Effector memory CD4-positive, alpha-beta T cell (primary cell): ENCODE measurements at places on chromosomes 6 and 20.

GRCh38 chr20:37991157-37991866, 41.9 kb downstream of the TTI1 start:
- no peak for DNase-seq

- DNase-seq, result no peak
These were observed 1.1 kb downstream of the JAG1 start for GRCh38 chr20:10672624-10673127.

DNA sequence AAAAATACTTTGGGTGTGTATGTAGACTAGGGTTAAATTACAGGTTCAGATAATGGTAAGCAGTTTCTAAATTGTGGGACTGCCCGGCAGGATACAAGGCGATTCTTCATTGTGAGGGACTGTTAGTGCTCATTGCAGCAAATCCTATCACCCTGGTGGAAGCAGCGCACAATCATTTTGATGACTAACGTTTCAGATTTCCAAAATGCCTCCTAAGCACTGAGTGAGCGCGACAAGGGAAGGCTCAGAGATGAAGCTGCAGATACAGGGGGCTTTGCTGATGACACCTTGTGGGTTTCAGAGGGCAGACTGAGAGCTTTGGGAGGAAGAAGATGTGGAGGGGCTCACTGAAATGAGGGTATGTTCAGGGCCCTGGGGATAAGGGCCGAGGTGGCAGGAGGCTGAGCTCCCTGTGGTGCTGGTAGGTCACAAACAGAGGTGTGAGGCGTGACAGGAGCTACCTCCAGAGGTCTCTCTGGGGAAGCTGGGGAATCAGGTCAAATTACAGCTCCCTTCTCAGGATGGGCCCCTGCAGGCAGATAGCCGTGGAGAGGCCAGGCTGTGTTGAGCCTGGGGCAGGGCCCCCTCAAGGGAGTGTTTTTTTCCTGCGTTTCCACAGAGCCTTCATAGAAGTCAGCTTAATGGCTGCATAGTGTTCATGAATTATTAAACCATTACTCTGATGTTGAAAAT, 84.5 kb upstream of the FYN start:
- no peak for DNase-seq

DNA sequence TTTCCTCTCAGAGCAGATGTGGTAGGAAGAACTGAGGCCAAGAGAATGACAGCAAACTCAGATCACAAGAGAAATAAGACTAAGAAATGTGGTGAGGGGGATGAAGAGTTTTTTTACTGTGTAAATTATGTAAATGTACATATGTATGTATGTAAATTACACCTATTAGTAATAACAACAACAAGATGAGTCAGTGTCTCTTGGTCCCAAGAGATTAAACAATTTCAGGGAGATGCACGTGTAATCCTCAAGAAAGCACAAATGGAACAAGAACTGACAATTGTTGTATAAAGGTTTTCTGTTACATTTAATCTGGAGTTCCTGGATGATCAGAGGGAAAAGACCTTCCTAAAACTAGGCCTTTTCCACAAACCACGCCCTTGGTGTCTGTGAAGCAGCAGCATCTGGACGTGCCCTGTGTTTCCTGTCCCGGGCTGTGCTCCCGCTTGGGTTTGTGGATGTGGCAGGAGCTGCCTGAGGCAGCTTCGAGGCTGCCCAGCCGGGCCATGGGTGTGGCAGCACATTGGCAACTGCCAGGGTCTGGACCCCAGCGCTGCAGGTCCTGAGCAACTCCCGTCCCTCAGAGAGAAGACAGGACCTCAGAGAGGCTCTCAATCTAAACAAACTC, 994 bp downstream of the CLDN20 start:
- no peak for DNase-seq

DNA sequence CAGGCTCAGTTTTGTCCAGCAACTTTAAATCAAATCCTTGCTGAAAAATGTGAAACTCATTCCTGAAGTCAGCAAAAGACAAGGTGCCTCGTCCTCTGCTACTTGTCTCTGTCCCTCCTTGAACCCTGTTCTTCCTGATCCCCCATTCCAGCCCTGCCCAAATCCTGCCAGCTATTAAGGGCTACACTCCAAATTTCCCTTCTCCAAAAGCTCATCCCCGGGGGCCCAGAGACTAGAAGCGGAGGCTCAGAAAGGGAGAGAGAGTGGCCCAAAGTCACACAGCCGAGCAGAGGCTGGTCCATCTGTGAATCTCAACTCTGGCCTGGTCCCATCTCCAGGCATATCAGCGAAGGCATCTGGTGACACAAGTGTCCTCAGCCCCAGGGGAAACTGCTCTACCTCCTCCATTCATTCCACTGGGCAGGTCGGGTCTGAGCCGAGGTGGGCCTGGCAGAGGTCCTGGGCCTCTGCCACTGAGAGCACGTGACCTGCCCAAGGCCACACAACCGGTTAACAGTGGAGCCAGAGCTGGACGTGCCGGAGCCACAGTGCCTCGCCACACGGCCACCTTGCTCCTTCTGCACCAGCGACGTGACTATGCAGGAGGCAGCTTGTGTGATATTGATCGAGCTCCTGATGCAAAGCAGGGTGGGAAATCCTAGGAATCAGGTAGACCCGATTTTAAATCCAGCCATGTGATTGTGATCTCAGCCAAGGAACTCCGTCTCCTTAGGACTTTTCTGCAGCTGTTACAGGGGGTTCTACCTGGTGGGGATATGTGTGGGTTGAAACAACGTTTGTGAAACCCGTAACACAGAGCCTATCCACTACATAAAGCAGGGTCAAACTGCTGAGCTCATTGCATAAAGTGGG, 28.6 kb downstream of the NOL4L start:
- DNase-seq, result no peak

- DNase-seq, result no peak
These were observed 74.7 kb upstream of the NOX3 start for GRCh38 chr6:155530219-155530834.

DNA sequence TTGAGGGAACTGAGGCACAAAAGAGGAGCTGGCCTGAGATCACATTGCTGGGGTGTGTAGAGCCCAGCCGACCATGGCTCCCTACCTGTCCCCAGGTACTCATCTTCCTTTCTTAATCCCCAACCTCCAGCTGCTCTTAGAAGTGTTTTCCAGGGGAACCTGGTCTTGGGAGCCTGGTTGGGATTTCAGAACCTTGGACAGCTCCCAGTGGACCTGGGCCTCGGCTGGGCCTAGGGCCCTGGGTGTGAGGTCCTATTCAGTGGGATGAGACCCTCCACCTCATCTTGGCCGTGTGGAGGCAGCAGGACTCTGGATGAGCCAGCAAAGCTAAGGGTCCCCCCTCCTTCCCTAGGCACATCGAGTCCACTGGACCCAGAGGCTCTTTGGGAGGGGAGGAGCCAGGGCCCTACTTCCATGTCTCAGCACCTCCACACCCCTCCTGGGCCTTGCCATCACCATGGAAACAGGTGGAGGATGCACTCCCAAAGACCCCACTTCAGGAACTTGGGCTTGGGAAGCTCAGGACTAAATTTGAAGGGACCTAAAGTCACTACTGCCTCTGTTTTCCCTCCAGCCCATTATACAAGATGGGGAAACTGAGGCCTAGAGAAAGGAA, 38.5 kb downstream of the DLGAP4 start:
- no peak for DNase-seq

GRCh38 chr6:91691449-91691848, 1104.6 kb upstream of the MAP3K7 start:
- no peak for DNase-seq

- DNase-seq, result no peak
These were observed 168.9 kb downstream of the PDSS2 start for GRCh38 chr6:107290491-107290890.

- DNase-seq, result no peak
These were observed 242.9 kb downstream of the TBX18 start for GRCh38 chr6:84521511-84521910.

GRCh38 chr20:62590309-62591121, 51.8 kb upstream of the SLCO4A1 start:
- DNase-seq, result no peak

GRCh38 chr20:21179757-21180156, 53.9 kb downstream of the KIZ start:
- DNase-seq, result no peak

- DNase-seq, result no peak
These were observed 259.4 kb upstream of the MAN1A1 start for GRCh38 chr6:119608994-119609393.

GRCh38 chr20:62782149-62782892, 14.0 kb upstream of the MRGBP start:
- DNase-seq, result no peak

- DNase-seq, result no peak
These were observed 191.7 kb upstream of the LAMP5 start for GRCh38 chr20:9322661-9323060.

- no peak for DNase-seq
These were observed 308.3 kb upstream of the IRAK1BP1 start for GRCh38 chr6:78559056-78559455.

DNA sequence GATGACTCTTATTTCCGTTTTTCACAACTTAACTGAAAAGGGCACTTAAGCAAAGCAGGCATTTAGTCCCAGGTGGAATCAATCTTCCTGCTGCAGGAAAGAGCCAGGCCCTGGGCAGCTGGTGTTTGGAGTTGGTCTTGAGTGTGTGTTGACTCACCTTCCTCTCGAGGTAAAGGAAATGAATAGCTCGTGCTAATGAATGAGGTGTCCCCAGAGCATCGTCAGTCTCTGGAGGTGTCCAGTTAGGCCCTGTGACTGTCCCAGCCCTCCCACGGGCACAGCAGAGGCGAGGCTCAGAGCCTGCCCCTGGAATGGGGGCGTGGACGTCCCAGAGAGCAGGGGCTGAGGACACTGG, 277.7 kb downstream of the NRN1 start:
- no peak for DNase-seq

- no peak for DNase-seq
These were observed 200 bp downstream of the ZBTB22 start for GRCh38 chr6:33317419-33317668.

DNA sequence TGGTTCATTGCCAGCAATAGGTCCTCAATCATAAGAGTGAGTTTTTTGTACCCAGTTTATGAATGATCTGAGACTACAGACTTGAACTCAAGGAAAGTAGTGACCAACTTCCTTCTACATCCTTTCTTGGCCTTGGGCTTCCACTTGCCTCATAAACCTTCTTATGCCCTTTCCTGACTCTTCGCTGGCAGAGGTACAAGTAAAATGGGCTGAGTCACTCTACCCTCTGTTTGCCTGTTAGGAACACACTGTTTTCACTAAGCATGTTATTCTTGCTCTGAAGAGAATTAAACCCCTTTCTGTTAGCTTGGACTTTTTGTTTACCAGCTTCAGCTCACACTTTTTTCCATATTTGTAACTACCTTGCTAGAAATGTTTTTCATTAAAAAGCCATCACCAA, 74.4 kb downstream of the PKHD1 start:
- DNase-seq, result no peak

GRCh38 chr6:30601815-30602641, 15.0 kb downstream of the PPP1R10 start:
- no peak for DNase-seq

- DNase-seq, result no peak
These were observed 4.0 kb downstream of the TMEM200A start for GRCh38 chr6:130369831-130370230.

DNA sequence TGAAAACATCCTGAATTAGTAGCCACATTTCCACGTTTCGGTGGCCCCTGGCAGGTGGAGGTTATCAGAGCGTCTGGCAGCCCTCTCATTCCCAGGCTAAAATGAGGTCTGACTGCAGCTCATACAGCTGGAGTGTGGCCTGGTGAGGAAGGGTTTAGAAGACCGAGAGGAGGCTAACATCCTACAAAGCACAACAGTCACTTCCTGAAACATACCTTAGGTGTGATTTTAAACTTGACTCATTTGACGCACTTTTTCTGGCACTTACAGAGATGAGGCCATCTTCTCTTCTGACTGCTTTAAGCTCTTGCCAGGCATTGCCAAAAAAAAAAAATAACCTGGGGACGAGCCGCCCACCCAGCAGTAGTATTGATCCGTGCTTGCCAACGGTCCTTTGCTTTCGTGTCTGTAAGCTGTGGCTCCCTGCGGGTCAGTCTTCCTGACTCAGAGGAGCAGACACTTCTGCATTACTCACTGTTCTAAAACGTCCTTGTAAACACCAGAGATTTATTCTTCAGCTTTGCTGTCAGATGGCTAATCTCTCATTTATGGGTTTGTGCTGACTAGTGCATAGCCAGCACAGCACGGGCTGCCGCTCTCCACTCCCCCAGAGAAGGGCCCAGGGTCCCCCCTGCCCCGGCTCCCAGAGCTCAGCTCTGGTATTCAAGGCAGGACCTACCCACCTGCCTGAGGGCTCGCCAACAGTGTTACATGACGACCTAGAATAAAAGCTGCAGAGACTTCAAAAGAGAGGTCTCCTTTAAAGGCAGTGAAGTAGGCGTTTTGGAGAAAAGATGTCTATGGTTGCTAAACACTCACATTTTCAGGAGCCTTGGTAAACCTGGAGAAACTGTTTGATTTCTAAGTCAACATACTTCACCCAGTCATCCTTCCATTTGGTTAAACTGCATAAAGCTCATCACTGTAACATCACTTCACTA, 78.5 kb upstream of the FRMD1 start:
- DNase-seq, result no peak

- no peak for DNase-seq
These were observed 7.3 kb downstream of the MTCH1 start for GRCh38 chr6:36978421-36979346.

DNA sequence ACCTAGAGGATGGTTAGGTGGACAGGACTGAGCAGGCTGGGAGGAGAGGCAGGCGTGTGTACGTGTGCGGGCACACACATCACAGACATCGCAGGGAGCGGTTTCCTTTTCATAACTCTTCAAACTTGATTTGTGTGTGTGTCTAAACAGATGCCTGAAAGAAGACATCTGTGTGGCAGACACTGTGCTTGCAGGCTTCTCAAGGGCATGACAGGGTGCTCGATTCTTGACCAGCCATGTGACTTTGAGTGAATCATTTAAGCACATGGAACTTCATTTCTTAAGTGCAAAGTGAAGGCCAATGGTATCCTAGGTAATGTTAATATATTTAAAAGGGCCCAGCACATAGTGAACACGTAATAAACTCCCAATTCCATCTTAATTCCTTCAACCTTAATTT, 186.5 kb downstream of the SCP2D1 start:
- no peak for DNase-seq

DNA sequence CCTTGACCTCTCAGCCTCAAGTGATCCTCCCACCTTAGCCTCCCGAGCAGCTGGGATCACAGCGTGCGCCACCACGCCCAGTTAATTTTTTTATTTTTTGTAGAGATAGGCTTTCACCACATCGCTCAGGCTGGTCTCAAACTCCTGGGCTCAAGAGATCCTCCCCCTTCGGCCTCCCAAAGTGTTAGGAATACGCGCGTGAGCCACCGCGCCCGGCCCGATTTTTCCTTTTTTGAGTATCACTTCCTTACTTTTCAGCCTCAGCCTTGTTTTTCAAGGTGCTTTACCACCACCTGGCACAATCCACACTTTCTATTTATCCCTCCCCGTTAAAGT, 791 bp upstream of the STX11 start:
- no peak for DNase-seq

DNA sequence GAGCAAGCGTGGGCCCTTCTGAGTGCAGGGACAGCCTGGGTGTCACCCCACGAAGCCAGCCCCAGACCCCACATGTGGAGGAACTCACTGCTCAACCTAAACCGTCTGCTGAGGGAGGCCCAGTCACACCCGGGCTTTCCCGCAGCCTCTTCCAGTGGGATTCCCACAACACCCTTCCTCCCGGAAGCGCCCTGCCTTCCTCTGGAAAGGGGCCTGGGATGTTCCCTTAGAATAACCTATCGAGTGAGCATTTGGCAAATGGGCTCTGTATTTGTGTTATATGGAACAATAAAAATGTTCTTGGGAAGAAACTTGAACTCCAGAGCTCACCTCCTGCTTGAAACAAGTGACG, 100.0 kb upstream of the DUSP22 start:
- no peak for DNase-seq

GRCh38 chr6:127514773-127515227, 4.3 kb downstream of the MTCL3 start:
- DNase-seq, result peak; percentile 43

GRCh38 chr6:157233686-157234085, 89.6 kb downstream of the TMEM242 start:
- no peak for DNase-seq
